Lower lobe of right lung (tissue), 2 donors: ENCODE measurements at places on chromosomes 2 and 18.

GRCh38 chr2:127932199-127932876 lies 46.6 kb upstream of the AMMECR1L start:
- H3K27me3 ChIP-seq, result no peaks in the 10 kb centered on the region
- no peaks in the 10 kb centered on the region for H3K4me1 ChIP-seq
- no peak overlapping the region for H3K27ac ChIP-seq
- H3K4me3 ChIP-seq, result no peak overlapping the region
- DNase-seq, result no peak

GRCh38 chr2:227719641-227720040 lies 1.8 kb upstream of the SLC19A3 start:
- H3K27me3 ChIP-seq, result no peaks in the 10 kb centered on the region
- H3K4me3 ChIP-seq, result no peak overlapping the region
- no peak overlapping the region for H3K27ac ChIP-seq
- no peak for DNase-seq
- H3K36me3 ChIP-seq, result no peaks in the 10 kb centered on the region
- peaks cover 5% of the 10 kb centered on the region for H3K4me1 ChIP-seq

DNA sequence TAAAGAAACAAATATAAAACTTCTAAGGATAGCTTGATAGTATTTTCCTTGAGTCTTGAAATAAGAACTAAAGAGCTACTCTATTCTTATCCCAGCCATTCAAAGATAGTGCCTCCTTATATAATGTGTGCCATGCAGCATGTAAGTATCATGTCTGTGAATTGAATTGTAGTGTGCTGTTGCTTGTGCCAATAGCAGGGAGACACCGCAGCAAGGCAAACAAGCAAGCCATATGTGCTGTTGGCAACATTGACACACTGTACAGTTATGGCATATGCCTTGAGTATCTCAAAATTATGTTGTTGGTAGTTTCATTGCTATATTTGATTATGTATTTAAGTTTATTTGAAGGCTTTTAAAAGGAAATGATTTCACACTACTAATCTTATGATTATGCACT lies 58.2 kb downstream of the ERBB4 start:
- no peaks in the 10 kb centered on the region for H3K36me3 ChIP-seq
- DNase-seq, result no peak
- H3K4me3 ChIP-seq, result no peak overlapping the region
- H3K4me1 ChIP-seq, result no peaks in the 10 kb centered on the region
- H3K27ac ChIP-seq, result no peak overlapping the region

- no peak overlapping the region for H3K4me3 ChIP-seq
- no peak for DNase-seq
- H3K36me3 ChIP-seq, result peaks cover 57% of the 10 kb centered on the region
- no peak overlapping the region for H3K27ac ChIP-seq
- no peaks in the 10 kb centered on the region for H3K27me3 ChIP-seq
Measured at GRCh38 chr2:159362816-159363251, 76.3 kb upstream of the WDSUB1 start.
